ENCODE measurements at places on chromosomes 4 and X.

GRCh38 chrX:19615361-19615910 lies 100.1 kb upstream of the MAP3K15 start:
- DNase-seq, result no peak

GRCh38 chr4:152479428-152480026 lies 56.4 kb downstream of the FBXW7 start:
- DNase-seq, result no peak

DNA sequence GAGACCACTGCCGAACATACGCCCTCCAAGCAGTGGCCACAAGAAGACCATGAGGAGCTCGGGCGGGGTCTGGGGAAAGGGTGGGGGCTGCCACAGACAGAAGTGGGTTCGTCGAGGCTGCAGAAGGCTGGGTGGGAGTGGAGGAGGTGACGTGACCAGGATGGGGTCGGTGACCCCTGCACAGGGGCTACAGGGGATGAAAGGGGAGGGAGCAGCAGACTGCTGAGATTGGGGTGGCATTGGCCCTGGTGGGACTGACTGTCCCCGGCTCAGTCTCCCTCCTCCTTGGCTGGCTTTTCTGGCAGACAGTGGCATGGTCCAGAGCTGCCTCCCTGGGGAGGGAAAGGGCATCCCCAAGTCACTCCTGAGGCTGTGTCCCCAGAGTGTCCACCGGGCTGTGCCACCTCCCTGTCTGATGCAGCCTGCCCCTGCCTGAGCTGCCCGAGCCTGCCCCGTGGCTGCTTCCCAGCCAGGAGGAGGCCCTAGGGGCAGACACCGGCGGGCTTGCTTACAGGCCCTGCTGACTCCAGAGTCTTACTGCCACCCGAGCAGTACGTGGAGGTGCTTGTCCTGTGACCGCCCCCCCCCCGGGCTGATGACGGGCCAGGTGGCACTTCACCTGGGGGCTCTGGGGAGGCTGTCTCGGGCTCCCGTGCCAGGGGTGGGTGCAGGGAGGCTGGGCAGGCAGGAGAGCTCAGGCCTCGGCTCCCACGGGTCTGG lies 7.2 kb downstream of the SH3BP2 start:
- no peak for DNase-seq

DNA sequence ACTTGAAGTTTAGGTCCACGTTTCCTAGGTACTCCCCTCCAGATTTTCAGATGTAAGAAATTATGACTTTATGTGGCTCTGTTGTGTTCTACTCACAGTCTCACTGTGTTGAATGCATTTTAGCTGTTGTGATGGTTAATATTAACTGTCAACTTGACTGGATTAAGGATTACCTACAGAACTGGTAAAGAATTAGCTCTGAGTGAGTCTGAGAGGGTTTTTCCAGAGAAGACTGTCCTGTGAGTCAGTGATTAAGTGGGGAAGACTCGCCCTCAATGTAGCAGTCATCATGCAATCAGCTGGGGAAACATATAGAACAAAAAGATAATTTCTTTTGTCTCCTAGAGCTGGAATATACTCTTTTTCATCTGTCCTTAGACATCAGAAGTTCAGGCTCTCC lies 493.4 kb downstream of the ACTRT1 start:
- no peak for DNase-seq

DNA sequence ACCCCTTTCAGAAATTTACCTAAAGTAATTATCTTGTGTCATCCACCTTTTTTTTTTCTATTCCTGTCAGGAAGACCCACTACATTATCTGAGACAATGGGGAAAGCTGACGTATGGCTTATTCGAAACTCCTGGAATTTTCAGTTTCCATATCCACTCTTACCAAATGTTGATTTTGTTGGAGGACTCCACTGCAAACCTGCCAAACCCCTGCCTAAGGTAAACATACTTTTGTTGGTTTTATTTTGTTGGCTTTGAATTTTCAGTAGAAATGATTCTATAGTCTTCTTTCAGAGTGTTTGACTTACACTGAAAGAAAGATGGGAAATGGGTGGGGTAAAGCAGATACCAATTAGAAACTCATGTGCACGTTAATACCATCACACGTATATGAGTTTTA lies 2.2 kb downstream of the UGT2B7 start:
- no peak for DNase-seq

- DNase-seq, result no peak
These were observed 190.6 kb upstream of the TTC29 start for GRCh38 chr4:147136310-147136709.

GRCh38 chr4:128572778-128573241 lies 236.7 kb upstream of the JADE1 start:
- no peak for DNase-seq

DNA sequence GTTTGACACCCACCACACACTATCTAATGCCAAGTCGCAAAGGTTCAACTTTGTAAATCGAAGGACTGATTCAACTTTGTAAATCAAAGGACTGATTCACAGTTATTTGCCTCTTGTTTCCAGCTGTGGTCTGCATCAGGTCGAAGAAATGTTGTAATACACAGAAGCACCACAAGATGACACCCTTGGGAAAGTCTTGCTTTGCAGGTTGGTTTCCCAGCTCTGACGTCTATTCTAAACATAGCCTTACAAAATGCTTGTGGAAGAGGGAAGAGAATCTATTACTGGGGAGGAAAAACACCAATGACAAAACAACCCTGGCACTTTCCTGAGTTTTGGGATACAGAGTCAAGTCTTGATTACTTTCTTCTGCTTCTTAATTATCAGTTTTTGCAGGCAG lies 35.3 kb downstream of the SUPT20HL1 start:
- DNase-seq, result no peak

DNA sequence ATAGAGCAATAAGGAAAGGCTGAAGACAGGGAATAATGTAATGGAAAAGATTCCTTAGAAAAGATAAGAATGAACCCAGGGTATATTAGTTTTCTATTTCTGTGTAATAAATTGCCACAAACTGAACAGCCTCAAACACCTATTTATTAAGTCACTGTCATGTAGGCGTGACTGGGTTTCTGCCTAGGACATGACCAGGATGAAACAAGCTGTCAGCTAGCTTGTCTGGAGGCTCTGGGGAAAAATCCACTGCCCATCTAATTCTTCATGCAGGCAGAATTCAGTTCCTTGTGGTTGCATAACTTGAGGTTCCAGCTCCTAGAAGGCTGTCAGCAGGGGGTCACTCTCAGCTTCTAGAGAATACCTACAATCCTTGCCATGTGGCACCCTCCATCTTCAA lies 277.7 kb downstream of the TMA16 start:
- no peak for DNase-seq

- DNase-seq, result no peak
These were observed 40.4 kb upstream of the INTS6L start for GRCh38 chrX:135480076-135480475.

DNA sequence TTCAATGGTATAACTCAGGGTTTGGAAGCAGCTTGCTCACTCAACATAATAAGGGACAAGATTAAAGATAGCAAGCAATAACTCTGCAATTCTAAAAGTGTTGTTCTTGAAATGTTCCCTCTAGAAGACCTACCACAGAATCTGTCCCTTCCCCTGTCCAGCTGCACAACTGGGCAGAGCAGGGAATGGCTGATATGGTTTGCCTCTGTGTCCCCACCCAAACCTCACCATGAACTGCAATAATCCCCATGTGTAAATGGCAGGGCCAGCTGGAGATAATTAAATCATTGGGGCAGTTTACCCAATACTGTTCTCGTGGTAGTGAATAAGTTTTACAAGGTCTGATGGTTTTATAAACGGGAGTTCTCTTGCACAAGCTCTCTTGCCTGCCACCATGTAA lies 19.1 kb downstream of the PRDM5 start:
- DNase-seq, result no peak

- no peak for DNase-seq
These were observed 156.7 kb downstream of the TRIML1 start for GRCh38 chr4:188295899-188296298.

DNA sequence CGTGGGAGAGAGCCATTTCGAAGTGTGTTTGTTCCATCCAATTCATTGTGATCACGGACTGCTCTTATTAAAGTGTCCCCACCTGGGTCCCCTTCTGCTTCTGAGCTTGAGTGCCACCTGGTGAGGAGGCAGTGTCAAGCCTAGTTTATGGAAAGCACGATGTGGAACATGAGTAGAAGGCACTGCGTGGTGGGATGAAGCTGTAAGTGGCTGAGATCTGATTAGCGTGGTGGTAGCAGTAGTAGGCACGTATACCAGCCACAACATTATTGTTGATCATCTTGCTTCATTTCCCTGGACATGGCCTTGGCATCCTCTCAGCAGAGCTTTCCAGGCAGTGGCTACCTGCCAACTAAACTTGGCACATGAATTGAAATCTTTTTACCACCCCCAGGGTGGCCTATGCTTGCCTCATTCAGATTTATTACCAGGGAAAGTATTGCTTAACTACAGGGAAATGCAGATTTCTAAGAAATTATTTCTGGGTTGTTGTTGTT lies 46.4 kb downstream of the GPAT3 start:
- DNase-seq, result peak; percentile 19

- DNase-seq, result no peak
These were observed 503.0 kb upstream of the CPXCR1 start for GRCh38 chrX:88244066-88244465.

DNA sequence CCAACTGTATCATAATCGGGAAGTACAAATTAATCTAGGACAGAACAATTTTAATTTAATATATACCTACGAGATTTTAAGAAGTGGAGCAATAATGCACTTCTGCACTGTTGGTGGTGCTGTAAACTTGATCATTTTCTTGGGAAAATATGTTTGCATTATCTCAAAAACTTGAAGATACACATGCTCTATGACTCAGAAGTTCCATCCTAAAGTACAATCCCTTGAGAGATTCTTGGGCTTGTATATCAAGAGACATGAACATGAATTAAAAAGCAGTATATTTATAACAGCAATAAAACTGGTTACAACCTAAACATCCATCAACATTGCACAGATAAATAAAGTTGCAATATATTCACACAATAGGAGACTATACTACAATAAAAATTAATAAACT lies 168.8 kb downstream of the CLCN4 start:
- no peak for DNase-seq

- no peak for DNase-seq
These were observed 73.7 kb downstream of the SPCS3 start for GRCh38 chr4:176393306-176394013.

DNA sequence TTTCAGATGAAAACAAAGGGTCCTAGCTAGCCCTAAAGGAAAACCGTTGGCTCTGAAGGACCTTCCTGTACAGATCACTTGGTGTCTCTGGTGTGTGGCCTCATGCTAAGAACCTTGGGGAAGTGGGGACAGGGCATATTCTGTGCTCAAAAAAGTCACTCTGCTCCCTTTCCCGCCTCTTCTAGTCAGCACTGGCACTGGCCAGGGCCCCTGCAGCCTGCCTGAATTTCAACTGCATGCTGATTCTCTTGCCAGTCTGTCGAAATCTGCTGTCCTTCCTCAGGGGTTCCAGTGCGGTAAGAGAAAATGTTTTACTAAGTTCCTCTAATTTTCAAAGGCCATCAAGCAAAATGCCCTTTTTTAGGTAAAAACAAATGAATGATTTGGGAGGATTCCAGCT lies 3.4 kb downstream of the CYBB start:
- no peak for DNase-seq

GRCh38 chr4:7382634-7383014 lies 52.1 kb downstream of the PSAPL1 start:
- no peak for DNase-seq

DNA sequence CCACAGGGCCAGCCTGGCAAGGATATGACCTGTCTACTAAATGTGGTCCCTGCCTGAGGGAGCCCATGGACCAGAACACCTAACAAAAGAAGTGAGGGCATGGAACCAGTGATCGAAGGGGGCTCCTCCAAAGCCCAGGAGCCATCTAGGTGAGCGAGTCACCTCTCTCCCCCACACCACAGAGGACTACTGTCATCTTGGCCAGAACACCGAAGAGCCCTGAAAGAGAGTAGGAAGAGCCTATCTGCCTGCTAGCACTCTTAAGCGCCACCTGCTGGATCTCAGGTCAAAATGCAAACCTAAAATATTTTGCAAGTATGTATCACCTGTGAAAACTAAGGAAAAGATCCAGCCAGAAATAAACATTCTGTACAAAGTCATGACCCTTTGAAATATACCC lies 137.9 kb upstream of the ZXDB start:
- DNase-seq, result peak; percentile 33

DNA sequence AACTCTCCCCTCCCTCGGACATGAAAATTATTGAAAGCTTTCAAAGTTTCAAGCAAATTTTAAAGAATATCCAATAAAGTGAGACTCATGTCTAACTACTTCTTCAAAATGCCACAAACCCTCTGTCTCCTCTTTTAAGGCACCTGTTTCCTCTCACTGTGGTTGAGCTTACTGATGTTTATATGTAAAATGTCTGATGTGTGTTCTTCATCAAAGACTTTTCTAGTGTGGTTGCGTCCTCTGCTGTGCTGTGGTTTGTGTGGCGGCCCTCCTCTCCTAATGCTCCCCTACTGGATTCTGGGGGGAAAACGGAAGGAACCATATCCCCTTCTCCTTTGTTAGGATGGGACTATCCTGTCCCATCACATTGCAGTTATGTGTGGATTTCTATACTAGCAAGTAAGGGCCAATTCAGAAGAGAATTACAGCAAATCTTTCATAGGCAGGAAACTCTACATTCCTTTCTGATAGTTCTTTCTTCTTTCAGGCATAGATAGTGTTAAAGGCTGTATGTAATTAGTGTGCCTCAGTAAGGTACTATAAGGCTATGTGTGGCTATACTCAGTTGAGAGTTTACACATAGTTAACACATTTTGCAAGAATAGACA lies 221.0 kb upstream of the GPRIN3 start:
- no peak for DNase-seq

- DNase-seq, result no peak
These were observed 662.0 kb upstream of the FRG1 start for GRCh38 chr4:189278597-189279165.

DNA sequence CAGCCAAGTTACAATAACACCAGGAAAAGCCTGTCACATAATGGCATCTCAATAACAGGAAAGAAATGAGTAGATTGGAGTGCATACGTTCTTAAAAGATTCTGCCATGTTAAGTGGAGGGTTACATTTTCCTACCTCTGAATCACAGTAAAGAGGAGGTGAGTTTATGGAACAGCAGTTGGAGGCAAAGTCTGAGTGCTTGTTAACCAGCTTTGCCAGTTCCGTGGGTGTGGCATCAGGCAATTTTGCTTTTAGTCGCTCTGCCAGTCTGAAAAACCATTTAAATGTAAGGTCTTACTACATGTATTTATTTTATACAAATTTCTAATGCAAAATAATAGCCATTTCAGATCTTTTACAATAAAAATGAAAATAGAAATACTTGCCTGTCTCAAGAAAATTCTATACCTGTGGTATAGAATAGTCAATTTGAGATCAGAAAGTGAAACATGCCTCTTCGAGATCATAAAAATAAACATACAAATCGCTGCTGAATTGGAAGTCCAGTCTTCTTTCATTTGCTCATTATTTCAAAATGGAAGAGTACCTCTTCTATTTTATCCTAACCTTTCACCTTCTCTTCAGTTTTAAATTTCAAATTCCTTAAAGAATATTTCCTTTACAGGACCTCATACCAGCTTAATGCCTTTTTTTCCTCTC lies 31.4 kb downstream of the GC start:
- DNase-seq, result no peak

DNA sequence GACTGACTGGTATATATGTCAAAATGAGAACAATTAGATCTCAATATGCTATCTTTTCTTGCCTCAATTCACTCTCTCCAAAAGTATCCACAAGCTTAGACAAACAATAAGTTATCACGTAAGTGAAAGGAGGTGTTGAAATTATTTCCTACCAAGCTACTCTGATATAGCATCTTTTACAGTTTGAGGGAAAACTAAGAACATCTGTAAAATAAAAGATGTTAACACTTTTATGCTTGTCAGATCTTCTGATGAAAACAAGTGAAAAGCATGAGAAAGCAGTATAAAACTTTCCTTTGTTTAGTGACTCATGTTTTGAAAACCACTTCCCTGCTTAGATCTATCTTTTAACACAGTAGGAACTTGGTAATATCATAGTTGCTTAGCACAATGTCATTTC lies 8.4 kb upstream of the MAB21L2 start:
- no peak for DNase-seq
